Bronchial epithelial cell (primary cell): ENCODE measurements at places on chromosomes 16 and 17.

GRCh38 chr17:28221751-28222414, 97.1 kb upstream of the TMEM97 start:
- no peak for DNase-seq

DNA sequence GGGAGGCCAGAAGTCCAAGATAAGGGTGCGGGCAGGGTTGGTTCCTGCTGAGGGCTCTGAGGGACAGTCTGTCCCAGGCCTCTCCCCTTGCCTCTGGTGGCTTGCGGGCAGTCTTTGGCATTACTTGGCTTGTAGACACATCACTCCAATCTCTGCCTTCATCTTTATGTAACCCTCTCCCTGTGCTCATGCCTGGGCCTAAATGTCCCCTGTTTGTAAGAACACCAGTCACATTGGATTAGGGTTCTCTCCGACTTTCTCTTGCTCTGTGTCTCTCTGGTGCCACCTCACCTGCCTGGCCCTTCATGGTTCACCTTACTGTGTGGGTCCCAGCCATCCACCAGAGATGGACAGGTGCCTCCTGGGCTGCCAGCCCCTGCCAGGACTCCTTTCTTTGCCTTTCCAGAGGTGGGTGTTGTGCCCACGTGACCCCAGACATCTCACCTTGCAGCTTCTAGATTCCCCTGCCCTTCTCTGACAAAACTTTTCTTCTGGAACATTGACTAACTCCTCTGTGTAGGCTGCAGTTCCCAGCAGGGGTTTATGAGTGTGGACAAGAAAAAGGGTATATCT, 205.8 kb downstream of the MSI2 start:
- DNase-seq: no peak

DNA sequence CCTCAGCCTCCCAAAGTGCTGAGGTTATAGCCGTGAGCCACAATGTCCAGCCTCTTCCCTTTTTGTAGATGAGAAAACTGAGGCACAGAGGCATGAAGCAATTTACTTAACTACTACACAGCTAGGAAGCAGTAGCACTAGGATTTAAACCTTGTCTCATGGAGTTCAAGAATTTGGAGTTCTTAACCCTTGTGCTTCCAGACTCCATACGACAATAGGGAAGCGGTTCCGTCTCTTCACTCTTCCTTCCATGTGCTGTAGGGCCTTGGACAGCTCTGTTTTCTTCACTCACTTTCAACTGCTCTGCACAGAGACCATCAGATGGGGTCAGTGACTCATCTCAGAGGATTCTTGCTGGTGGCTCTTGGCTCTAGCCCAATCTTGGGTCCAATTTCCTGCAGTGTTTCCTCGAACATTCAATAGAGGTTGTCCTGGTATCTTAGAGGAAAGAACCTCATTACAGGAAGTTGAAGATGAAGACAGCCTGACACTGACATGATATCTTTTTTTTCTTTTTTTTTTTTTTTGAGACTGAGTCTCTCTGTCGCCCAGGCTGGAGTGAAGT, 19.3 kb downstream of the ITGAL start:
- peak; percentile 61 for DNase-seq

- DNase-seq: no peak
Measured at GRCh38 chr17:17377071-17377967, 74.1 kb downstream of the NT5M start.

DNA sequence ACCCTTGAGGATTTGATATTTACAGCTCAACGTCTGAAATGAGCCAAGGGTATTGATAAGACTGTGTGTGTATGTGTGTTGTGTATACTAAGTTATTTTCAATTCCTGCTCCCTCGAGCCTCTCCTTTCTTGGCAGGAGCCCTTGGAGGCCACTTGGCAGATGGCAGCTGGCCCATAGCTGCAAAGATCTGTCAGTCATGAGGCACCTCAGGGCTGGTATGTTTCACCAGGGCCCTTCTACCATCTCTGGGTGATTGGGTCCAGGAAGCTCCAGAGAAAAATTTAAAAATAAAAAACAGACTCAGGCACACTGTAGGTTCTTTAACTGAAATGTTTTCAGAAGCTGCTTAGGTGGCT, 355.7 kb downstream of the HAPSTR1 start:
- no peak for DNase-seq

GRCh38 chr17:58920773-58921172, 165.1 kb downstream of the PPM1E start:
- DNase-seq: no peak

DNA sequence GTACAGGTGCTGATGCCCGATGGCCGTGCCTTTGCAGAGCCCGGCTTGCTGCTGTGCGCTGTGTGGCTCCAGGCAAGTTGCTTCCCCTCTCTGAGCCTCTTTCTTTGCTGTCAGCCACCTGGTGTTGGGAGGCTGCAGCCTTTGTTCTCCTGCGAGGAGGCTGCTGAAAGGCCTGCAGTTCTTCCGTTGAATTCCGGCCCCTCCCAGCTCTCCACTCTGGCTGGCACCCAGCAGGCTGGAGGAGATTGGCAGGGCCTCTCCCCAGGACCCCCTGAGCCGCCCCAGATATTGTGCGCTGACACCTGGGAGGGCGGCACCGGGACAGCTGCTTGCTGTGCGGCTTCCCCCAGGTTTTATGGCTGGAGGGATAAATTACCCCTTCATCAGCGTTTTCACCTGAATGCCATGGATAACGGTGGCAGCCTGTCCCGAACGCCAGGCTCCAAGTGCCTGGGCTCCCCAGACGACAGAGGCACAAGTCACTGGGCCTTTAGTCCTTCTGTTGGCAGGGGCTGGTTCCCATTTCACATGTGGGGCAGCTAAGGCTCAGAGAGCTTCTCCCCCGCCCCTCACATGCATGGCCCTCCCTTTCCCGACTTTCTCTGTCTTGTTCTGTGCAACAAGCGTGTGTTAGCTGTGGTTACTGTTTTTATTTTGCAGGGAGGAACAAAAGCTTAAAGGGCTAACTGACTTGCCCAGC, 35.1 kb upstream of the GSE1 start:
- DNase-seq: no peak

DNA sequence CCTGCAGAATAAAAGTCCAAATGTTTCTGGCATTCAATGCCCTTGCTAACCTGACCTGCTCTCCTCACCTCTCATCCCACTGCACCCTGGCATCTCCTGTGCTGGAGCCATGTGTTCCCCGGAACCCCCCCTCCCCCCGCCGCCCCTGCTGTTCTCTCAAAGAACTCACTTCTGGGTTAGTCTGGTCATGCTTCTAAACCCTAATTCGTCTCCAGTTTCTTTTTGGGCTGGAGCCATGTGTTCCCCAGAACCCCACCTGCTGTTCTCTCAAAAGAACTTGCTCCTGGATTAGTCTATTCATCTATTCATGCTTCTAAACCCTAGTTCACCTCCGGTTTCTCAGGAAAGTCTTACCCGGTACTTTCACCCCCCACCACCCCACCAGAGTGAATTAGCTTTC, 808 bp upstream of the ALOX15 start:
- no peak for DNase-seq

GRCh38 chr17:57311281-57312216, 55.2 kb downstream of the MSI2 start:
- DNase-seq: peak; percentile 75

- DNase-seq: peak; percentile 56
Measured at GRCh38 chr17:45132572-45133463, 503 bp upstream of the PLCD3 start.

DNA sequence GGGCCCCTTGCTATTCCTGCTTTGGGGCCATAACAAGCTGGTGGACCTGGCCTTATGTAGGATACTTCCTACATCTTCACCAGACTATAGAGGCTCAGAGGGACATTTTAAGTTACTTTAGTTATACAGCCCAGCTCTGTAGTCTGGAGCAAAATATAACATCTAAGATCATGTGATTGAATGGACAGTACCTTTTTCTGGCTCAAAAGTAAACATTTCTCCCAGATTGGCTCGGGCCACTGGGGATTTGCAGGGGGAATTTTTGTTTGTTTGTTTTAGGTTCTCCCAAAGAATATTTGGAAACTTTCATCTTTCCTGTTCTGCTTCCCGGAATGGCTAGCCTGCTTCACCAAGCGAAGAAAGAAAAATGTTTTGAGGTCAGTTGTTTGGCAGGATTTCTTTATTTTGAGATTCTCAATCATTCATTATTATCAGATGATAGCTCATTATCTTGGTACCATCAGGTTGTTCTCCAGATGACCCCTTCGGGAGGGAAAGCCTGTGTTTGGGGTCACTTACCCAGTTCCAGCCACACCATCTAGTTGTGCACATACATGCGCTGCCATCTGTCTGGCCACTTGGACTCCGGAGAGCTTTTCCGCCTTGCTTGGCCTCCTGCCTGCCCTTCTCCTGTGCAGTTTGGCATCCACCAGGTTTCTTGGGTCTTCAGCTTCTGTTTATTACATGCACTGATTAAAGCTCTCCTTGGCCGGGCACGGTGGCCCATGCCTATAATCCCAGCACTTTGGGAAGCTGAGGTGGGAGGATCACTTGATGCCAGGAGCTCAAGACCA, 17.2 kb downstream of the IQCK start:
- no peak for DNase-seq

- DNase-seq: no peak
Measured at GRCh38 chr17:76834870-76835269, 33.3 kb upstream of the MGAT5B start.

- no peak for DNase-seq
Measured at GRCh38 chr16:26175944-26176343, 484.2 kb downstream of the HS3ST4 start.

DNA sequence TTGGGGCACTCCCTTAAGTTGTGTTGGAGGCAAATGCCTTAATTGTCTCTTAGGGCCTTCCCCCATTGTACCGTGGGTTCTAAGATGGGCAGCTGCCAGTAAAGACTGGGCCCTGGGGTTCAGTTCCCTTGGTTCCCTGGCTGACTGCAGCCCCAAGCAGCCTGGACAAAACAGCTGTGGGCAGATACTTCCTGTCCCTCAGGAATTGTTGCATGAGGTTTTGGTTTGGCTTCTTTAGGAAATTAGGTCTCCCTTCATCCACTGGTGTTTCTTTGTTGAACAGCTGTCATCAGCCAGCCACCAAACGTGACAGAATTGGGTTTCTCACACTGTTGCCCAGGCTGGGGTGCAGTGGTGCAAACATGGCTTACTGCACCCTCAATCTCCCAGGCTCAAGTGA, 42.0 kb upstream of the ETV4 start:
- no peak for DNase-seq

DNA sequence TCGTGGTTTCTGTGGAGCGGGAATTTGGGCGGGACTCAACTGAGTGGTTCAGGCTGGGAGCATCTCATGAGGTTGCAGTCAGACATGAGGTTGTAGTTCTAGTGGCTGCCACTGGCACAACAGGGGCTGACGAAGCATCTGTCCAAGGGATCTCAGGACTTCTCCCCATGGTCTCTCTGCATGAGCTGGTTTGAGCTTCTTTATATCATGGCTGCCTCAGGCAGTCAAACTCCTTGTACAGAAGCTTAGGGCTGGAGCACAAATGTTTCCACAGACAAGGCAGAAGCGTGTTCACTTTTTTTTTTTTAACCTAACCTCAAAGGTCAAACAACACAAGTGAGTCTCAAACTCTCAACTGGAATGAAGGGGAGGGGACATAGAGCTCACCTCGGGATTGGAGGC, 243.3 kb downstream of the MSI2 start:
- DNase-seq: no peak
